ENCODE measurements at places on chromosomes 7 and 10.

DNA sequence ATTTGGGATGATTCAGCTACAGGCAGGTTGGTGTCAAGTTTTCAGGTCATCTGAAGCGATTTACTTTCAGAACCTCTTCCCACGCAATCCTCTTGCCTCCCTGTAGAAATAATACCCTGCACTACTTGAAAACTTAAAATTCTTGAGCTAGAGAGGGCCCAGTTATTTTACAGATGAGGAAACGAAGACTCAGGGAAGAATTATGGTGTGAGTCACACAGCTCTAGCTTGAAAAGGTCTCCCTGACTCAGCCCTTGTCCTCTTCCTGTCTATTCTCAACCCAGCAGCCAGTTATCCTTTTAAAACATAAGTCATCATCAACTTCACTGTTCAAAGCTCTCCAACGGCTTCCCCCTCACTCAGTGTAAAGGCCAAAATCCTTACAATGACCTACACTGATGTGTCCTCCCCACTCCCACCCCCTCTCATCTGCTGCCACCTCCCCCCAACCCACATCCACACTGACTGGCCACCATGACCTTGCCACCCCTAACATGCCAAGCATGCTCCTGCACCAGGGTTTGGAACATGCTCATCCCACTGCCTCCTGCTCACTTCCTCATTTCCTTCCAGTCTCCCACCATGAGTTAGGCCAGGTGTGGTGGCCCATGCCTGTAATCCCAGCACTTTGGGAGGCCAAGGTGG, 3.4 kb downstream of the DNMBP start:
- peak; percentile 76 for DNase-seq

GRCh38 chr7:11207565-11207964, 233.9 kb downstream of the PHF14 start:
- DNase-seq: no peak

- DNase-seq: no peak
These were observed 21.8 kb upstream of the SDK1 start for GRCh38 chr7:3279147-3279818.

DNA sequence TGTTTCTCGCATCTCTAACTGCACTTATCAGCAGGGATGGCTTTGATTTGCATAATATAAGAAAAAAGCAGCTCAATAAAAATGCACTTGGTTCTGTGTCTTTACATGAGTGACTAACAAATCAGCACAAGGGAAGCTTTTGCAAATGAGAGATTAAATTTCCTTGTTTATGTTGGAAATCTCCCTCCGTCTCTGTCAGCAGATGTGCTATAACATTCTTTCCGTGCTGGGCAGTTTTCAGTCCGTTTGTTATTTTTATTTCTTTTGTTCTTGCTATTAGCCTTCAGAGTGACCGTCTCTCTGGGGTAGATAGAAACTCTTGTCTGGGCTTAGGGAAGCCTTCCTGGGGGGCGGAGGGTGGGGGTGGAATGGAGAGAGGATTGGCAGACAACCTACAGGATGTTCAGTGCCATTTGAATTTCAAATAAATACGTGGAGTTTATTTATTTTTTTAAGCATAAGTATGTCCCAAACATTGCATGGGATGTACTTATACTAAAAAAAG, 96.0 kb downstream of the GATA3 start:
- DNase-seq: no peak

DNA sequence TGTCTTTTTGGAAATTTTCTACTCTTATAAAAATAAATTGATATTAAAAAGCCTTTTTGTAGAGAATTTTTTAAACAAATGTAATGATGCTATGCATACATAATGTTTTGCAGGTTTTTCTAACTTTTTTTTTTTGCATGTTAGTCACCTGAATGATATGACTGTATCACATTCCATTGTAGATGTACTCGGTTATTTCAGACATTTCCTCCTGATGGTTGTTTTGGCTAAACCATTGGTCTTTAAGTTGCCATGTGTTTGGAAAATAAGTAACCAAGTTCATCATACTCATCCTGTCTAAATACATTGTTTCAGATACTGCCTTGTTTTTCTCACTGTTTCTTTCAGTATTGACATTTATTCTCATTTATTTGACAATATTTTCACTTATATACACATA, 25.8 kb downstream of the NHLRC2 start:
- DNase-seq: no peak

DNA sequence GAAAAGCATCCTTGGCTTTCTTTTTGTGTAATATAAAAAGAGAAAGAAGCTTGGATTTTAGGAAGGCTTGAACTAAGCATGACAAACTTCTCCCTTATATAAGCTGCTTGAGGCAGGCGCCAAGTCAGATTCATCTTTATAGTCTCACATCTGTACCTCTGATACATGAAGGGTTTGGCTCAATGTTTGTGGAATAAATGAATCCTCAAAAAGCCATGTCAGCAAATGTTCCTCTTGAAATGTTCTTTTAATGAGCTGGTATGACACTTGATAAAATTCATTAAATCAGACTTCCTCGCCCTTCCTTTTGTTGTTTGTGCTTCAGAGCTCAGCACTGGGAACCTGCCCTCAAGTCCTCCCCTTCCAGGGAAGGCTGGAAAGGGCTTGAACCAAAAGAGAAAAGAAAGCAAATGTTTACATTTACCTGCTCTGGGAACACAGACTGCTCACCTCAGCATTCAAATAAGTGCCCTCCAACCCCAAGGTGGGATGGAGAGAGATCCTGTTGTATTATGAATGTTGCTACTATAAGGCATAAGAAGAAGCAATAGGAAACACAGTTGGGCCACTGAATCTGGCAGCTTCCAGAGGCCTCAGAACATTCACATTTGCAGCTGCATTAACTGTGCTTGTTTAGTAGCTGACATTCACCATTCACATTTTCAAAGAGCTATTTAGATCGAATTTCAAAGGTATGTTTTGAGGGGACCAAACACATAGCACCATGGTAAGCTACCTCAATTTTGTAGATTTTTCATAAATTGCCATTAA, 212.6 kb downstream of the CACNA2D1 start:
- DNase-seq: no peak

DNA sequence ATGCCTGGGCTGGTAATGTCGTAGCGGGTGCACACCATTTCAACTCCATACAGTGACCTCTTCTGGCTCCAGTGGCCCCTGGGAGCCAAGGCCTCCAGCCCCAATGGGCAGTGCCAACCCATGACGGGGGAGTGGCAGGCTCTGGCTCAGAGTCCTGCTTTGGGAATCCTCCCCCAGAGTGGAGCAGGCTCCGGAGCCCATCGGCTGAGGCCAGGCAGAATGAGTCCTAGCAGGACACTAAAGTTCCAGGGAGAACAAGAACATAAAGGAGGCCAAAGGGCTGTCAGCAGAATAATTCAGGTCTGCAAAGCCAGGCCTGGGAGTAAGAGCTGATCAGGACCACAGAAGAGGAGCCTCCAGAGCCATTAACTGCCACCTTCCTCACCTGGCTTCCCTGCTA, 33.3 kb downstream of the LBX1 start:
- no peak for DNase-seq

GRCh38 chr10:12795315-12796110, 206.0 kb downstream of the CCDC3 start:
- no peak for DNase-seq

- no peak for DNase-seq
These were observed 24.5 kb upstream of the MSRB2 start for GRCh38 chr10:23070913-23071218.

GRCh38 chr7:24005517-24005916, 278.5 kb upstream of the NPY start:
- DNase-seq: no peak

DNA sequence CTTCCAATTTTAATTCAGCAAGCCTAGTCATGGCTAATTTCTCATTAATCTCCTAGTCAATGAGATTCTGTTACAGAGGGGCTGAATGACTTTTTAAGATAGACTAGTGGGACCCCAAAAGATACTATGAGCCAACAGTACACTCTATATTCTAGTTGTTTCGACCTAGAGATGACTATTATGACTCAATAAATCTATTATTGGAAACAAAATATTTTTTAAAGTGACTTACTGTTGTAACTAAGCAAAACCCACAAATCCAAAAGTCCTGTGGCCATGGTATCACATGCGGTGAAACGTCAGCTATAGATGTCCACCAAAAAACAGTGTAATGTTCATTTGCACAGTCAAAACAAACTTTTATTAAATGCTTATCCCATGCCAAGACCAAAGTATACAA, 95.3 kb upstream of the ADO start:
- DNase-seq: no peak

GRCh38 chr10:15857107-15857575, 3.2 kb downstream of the MINDY3 start:
- DNase-seq: no peak

DNA sequence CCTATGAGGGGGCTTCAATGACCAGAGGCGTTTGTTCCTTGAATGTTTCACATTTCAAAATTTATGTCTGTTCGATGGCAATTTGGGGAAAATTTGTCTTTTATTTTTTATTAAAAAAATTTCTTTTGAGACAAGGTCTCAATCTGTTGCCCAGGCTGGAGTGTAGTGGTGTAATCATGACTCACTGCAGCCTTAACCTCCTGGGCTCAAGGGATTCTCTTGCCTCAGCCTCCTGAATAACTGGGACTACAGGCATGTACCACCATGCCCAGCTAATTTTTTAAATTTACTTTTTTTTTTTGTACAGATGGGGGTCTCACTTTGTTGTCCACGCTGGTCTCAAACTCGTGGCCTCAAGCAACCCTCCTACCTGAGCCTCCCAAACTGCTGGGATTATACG, 39.7 kb downstream of the OTUD1 start:
- no peak for DNase-seq

DNA sequence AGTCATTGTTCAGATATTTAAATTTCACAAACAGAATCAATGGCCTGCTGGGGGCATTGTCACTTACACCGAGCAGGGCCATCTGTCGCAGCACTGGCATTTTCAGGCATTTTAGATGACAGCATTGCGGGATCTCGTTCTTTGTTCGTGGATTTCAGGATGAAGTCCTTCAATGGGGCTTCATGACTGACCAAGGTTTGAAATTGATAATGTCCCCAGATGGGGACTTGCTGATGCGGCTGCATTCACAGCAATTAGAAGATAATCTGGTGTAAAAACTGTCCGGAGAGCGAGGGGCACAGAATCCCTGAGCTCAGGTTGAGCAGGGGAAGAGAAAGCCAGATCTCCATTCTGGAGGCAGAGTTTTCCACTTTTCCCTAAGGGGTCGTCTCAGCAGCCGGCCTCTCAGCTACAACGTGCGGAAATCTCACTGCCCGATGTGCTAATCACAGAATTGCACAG, 1.9 kb upstream of the C7orf33 start:
- no peak for DNase-seq

GRCh38 chr10:86106616-86107015, 260.0 kb downstream of the GRID1 start:
- no peak for DNase-seq

GRCh38 chr10:17240616-17241015, 12.6 kb downstream of the VIM start:
- DNase-seq: no peak

GRCh38 chr7:110204527-110204926, 886.4 kb upstream of the LRRN3 start:
- DNase-seq: no peak

GRCh38 chr10:89540420-89540949, 5.1 kb upstream of the SLC16A12 start:
- no peak for DNase-seq

- no peak for DNase-seq
These were observed 44.2 kb downstream of the MINDY4 start for GRCh38 chr7:30815388-30815854.

DNA sequence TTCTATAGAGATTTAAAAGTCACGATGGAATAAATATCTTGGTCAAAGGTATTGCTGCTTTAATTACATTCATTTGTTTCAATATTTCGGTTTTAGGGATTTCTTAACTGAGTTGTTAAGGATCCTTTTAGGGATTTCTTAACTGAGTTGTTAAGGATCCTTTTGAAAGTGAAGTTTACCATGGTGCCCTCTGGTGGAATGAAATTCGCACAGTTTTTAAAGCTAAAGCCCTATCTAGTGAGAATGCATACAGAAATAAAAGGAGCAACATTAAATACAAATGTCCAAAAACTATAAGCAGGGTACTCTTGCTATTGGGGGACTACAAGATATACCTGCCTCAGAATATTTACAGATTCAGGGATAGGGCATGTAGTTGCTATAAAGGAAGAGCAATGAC, 193.7 kb downstream of the RNLS start:
- DNase-seq: no peak

DNA sequence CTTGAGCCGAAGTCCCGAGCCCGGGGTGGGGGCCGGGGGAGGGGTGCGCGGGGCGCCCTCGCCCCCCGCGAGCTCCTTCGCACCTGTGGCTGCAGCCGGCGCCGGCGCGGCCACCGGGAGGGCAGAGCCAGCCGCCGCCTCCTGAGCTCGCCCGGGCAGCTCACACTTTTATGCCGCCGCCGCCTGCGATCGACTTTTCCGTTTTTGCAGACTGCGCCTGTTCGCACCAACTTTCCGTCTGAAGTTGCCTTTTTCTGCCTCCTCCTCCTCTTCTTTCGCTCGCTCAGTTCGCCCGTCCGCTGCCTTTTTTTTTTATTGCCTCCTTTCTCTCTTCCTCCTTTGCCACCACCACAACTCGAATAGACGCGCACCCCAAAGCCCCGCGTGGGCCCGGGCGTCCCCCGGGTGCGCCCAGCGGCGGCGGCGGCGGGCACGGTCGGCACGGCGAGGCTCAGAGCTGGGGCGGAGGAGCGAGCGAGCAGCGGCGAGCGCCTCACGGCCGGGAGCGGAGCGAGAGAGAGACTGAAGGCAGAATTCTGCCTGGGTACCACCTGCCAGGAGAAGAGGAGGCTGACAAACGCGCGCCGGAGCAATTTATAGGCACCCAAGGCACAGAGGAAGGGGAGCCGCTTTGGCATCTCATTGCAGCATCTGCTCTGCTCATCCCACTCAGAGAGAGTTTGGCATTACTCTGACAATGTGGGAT, at the start of gene C1QL3:
C1QL3 (minus strand) TSS at position 569 of the 706 bp plus-strand sequence. CDS start 814 bp downstream, outside the sequence.
- no peak for DNase-seq

GRCh38 chr7:123230603-123231002, 30.8 kb upstream of the SLC13A1 start:
- no peak for DNase-seq

- no peak for DNase-seq
These were observed 2.4 kb upstream of the EBF3 start for GRCh38 chr10:129966370-129966888.

GRCh38 chr7:4742852-4743251, 32.6 kb upstream of the AP5Z1 start:
- DNase-seq: no peak

- DNase-seq: no peak
These were observed 56.5 kb downstream of the AFAP1L2 start for GRCh38 chr10:114347791-114348190.

DNA sequence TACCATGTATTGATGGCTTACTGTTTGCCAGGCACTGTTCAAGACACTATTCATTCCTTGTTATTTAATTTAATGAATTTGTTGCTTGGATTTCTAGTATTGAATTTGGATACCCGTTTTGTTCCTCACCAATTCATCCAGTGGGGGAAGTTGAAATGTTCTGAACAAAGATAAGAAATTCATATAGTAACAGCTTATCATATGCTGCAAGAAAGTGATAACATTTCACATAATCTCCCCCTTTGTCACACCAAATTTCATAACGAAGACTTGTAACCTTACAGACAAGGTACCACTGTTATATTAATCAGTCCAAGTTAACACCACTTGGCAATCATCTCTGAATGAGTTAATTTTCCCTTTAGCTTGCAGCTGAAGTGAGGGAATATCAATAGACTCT, 42.1 kb downstream of the SCIN start:
- DNase-seq: no peak

- DNase-seq: no peak
These were observed 7.2 kb downstream of the DEPP1 start for GRCh38 chr10:44971434-44971833.
